ENCODE measurements at places on chromosomes 11 and 22.

GRCh38 chr22:24187731-24188644 lies 6.7 kb downstream of the SUSD2 start:
- no peak for DNase-seq

DNA sequence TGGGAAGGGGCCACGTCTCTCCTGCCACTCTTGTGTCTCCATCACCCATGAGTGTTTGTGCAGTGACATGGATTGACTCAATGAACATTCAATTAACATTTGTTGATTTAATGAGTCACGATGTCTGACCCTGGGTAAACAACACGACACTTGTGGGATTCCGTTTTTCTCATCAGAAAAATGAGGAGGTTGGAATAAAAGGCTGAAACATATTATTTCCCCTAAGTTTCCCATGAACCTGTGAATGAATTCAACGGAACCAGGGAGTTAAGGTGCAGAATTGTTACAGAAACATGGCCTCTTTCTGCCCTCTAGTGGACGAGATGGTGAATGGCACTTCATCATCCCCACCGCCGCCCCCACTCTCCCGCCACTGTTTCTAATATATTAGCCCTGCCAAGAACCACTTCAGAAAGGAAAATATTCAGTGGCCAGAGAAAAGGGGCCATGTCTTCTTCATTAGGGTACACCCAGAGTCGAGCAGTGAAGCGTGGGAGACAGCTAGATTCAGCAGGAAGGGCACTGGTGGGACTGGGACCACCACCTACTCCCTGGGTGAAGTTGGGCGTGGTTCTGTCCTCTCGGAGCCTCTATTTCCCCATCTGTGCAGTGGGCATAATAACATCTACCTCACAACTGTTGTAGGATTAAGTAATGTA lies 46.3 kb upstream of the SYT13 start:
- DNase-seq = no peak

DNA sequence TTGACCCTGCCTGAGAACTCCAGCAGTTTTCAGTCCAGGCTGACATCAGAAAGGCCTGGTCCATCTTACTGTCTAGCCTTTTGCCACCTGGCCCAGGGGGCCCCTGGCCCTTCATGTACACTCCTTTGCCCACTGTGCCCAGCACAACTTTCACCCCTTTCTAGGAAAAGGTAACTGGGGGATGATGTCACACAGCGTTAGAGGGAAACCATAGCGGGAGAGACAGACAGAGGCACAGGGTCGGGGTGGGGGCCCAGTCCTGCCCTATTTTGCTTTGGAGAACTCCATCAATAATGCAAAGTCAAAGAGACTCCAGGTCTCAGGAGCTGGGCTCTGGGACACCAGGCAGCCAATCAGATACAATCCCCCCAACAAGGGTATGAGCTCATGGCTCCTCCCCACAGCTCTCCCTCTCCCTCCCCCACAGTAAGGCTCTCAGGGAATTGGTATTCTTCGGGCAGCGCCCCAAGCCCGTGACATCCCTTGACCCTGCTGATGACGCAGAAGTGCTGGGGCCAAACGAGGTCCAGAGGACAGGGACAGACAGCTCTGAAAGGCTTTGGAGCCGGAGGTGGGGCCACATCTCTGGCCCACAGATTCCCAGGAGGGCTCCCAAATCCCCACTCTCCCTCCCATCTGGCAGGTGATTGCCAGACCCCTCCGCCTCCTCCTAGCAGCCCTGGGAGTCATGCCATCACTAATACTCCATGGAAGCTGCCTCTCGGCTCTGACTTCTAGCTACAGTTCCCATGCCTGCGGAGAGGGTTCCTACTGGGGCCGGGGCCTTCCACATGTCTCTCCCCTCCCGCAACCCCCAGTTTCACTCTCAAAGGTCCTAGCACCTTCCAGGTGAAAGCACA lies 5.9 kb downstream of the USP2 start:
- peak; percentile 62 for DNase-seq

DNA sequence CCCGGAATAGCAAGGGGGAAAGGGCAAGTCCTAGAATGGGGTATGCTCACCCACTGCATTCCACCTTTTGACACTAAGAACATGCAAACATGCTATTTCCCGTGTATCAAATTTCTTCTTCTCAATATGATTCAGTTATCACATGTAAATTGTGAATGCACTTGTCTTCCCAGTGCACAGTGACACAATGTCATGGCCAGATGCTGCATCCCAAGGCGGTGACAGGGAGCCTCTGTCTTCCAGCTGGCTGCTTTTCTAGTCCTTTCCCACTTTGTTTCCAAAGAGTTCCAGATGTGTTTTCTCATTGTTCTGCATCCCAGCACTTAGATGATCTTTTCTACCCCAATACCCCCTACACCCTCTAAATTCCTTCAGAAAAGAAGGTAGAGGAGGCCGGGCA lies 12.4 kb downstream of the SLC25A18 start:
- DNase-seq = no peak

DNA sequence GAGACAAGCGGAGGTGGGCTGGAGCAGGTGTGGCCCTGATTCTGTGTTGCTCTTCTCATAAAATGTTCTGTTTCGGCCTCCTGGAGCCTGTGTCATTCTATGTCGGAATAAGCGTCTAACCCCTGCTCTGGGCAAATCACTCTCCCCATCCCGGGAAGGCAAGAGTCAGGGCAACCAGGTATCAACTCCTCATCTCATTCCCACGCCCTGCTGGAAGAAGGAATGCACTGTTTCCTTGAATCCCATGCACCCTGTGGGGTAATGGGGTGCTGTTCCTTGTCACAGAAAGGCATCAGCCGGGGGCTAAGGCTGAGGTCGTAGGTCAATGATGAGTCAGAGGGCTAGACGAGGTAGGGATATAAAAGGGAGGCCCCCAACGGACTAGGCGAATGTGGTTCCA lies 2.6 kb downstream of the FAM180B start:
- DNase-seq = no peak

GRCh38 chr11:30406978-30407762 lies 84.3 kb downstream of the ARL14EP start:
- no peak for DNase-seq

- DNase-seq = no peak
Observed at GRCh38 chr11:69663326-69663725, 11.8 kb downstream of the LTO1 start.
